Left renal cortex interstitium (tissue), 4 donors: ENCODE measurements at places on chromosomes 11 and 22. TPM values are rescaled to one million over a fixed set of nuclear protein-coding genes. Genes with fewer than 3 reads are reported as not detected.

PTPN5 gene
- 0.59 TPM for polyA plus RNA-seq

BLID gene
- not detected for polyA plus RNA-seq

SIDT2 gene
- polyA plus RNA-seq, result 36.9 TPM

AQP11 gene
- polyA plus RNA-seq, result 3.8 TPM

MAPK8IP2 gene
- 0.76 TPM for polyA plus RNA-seq

A4GALT gene
- polyA plus RNA-seq, result 22.1 TPM

TSSK2 gene
- polyA plus RNA-seq, result not detected

- no peak for DNase-seq
These were observed 436.2 kb downstream of the BUD13 start for GRCh38 chr11:116336540-116336939.

DNA sequence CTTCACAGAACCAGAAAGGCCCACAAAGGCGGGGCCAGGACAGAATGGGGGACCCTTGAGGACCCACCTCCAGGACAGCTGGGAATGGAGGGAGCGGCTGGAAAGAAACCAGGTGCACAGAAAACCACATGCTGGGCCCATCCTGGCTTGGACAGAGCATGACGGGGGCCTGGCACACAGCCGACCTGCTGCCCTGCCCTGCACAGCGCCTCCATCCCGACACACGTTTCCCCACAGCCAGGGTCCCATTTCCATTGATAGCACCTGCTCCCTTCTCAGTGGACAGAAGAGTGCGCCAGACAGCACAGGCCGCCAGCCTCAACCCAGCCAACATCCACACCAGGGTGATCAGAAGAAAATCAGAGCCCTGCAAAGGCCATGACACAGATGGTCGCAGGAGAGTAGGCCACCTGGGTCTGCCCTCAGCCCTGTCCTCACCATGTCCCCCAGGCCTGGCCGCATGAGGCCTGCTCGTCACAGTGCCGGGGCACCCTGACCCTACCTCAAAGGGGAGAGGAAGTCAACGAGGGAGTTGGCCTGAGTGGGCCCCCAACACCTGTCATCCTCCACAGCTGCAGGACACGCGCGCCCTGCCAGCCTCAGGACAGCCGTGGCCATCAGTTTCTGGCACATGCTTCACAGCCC lies 28.1 kb downstream of the BRD1 start:
- no peak for DNase-seq

DNA sequence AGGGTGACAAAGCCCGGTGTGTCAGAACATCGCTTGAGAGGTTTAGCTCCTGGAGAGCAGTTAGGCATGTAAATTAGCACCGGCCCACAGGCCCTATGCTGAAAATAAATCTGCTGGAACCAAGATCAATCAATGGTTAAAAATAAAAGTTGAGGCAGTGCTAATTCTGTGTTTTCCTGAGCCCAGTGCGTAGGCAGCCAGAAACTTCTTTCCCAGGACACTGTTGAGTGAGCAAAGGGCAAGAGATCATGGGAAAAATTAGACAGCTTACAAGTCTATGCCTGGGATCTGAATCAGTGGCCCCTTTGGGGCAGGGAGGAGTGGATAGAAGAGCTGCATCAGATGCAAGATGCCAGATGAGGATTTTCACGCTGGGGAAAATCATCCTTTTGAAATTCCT lies 539.2 kb downstream of the BUD13 start:
- no peak for DNase-seq

DNA sequence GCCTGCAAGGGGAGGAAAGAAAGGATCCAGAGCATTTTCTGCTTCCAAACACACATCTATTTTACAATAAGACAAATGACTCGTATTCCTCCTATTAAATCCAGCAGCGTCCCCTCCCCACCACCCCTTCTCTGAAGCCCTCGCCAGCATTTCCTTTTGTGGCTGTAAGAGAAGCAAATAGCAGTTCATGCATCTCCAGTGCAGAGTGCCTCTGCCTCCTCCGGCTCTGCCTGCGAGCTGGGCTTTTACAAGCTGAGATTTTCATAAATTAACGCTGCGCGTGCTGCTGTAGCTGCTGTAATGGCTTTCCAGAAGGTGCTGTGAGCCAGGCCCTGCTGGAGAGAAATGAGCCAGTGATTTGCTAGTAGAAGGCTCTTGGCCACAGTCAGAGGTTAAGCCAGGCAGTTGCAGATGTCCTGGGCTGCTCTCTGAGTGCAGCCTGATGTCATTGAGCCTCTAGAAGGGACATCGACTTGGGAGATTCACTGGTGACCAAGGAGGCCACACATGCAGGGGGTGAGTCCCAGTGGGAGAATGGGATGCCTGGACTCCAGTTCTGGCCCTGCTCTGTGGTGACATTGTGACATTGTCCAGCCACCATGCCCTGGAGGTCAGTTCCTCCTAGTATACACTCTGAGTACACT lies 134.5 kb upstream of the NAV2 start:
- DNase-seq, result no peak

- no peak for DNase-seq
These were observed 1912.0 kb upstream of the RAG2 start for GRCh38 chr11:38510041-38510440.

DNA sequence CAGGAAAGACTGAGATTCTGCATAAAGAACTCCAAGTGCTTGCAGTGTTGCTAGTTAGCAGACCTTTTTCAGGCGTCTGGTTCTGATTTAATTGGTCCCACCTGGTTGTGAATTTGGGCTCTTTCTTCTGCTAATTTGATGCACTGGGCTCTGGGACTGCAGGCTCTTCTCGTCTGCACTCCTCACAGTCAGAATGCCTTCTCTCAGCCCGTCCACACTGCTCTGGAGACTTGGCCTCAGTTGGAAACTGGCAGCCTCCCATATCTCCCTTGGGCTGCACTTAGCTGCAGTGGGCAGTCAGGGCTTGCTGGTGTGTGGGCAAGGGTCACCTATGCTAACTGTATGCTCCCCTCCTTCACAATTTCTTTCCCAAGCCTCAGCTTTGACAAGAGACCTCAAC lies 1.5 kb downstream of the TRIM6 start:
- DNase-seq, result no peak

DNA sequence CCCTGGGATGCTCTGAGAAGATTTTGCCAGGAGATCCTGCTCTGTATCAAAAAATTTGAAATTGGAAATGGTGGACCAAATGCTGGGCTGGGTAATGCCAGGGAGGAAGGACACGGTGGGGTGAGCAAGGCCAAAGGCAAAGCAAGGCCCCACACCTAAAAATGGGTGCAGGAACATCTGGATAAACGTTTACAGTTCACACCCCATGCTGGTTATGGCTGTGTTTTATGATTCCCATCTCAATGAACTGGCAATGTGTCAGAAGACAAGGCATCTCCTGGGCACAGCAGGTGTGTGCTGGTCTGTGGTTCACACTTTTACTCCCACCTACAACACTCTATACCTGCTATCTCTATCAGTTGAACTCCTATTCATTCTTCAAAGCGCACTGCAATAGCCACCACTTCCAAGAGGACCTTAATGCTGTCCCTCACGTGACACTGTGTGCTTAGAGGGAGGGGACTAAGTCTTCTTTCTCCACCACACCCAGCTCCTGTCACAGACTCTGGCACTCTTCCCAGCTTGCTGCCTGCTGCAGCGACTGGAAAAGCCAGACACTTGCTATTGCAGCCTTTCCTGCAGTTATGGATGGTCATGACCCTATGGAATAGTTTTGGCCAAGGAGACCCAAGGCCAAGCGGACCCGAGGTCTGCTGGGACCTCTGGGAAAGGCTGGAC lies 277.5 kb downstream of the CTTN start:
- DNase-seq, result no peak

DNA sequence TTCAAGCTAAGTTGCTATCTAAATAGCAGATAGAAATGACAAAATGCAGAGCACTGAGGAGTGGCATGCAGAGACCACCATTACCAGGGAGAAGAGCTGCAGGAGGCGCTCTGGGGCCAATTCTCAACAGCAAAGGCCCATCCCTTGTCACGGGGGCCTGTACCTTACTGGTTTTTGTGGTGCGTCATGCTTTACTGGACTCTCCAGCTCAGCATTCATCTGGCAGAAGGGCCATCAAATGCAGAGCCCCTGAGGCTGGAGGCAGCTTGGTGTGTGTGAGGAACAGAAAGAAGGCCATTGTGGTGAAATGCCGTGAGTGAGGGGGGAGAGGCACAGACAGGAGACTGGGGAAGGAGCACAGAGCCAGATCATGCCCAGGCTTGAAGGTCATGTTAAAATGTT lies 56.5 kb upstream of the NAV2 start:
- DNase-seq, result no peak

- DNase-seq, result no peak
These were observed 92.2 kb downstream of the LUZP2 start for GRCh38 chr11:24589064-24589463.

DNA sequence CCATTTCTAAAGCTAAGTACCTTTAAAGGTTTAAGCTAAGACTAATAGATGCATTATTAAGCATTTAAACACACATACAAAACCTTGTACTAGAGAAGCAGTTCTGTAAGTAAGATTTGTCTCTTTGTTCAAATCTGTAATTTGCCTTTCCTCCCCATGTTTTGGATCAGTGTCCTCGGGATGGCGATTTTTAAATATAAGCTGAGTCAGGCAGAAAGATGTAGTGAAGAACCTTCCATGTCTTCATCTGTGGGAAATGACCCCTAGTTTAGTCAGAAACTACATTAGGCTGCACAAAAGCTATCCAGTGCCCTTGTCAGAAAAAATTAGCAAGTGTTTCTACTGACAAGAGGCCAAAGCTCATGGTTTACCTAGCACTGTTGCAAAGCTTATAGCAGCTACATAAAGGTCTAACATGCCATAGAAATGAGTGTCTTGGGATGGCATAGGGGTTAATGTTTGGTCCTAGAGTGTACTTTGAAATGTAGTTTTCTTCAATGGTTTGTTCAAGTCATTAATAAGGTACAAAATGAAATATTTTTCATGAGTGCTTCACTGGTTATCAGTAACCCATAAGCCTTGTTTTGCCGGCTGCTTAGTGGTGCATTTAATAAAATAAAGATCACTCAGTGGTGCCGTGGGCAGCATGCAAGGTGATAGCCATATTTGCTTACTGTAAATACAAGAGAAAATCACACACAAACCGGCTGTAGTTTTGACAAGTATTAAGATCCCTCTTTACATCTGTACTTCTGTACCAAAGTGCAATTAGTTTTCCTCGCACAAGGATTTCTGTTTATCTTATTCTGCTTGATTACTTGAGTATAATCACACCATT lies 139.8 kb downstream of the ELP4 start:
- DNase-seq, result no peak

DNA sequence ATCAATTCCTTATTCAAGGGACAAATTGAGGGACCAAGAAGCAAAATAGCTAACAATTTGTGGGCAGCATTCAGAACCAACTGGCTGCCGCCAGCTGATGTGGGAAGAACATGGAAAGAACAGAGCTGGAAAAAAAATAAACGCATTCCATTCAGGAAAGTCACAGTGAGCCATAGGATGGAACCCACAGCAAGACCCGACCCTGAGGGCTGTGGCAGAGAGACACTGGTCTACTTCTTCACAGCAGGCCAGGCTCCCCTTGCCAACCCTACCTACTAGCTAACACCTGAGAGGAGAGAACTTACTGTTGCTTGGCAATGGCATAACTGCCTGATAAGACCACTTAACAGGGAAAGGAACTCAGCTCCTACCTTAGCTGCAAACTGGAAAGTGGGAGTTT lies 123.5 kb upstream of the APOA1 start:
- no peak for DNase-seq

- no peak for DNase-seq
These were observed 34.0 kb upstream of the A4GALT start for GRCh38 chr22:42754658-42755057.

GRCh38 chr11:35261197-35261596 lies 122.2 kb downstream of the CD44 start:
- DNase-seq, result no peak

GRCh38 chr11:64971421-64972233 lies at the start of gene MAJIN:
Gene MAJIN, minus strand, starts transcription at chr11:64972108. Its CDS starts 12,703 bp downstream, at chr11:64959405.
- DNase-seq, result peak; percentile 75

DNA sequence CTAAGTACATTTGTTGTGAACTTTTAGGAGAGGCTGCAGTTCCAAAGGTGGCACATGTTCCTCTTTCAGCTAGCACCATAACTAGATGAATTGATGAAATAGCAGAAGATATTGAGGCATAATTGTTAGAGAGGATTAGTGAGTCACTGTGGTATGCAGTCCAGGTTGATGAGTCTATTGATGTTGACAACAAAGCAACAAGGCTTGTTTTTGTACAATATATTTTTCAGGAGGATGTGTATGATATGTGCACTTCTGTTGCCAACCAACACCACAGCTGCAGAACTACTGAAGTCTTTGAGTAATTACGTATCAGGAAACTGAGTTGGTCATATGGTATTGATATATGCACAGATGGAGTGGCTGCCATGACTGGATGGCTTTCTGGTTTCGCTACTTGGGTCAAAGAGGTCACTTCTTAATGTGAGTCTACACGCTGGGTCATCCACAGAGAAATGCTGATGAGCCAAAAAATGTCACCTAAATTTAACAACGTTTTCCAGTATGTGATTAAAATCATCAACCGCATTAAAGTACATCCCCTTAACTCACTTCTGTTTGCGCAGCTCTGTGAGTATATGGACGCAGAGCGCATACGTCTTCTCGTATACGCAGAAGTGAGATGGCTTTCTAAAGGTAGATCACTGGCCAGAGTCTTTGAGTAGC lies 261.3 kb upstream of the ANO5 start:
- DNase-seq, result no peak

DNA sequence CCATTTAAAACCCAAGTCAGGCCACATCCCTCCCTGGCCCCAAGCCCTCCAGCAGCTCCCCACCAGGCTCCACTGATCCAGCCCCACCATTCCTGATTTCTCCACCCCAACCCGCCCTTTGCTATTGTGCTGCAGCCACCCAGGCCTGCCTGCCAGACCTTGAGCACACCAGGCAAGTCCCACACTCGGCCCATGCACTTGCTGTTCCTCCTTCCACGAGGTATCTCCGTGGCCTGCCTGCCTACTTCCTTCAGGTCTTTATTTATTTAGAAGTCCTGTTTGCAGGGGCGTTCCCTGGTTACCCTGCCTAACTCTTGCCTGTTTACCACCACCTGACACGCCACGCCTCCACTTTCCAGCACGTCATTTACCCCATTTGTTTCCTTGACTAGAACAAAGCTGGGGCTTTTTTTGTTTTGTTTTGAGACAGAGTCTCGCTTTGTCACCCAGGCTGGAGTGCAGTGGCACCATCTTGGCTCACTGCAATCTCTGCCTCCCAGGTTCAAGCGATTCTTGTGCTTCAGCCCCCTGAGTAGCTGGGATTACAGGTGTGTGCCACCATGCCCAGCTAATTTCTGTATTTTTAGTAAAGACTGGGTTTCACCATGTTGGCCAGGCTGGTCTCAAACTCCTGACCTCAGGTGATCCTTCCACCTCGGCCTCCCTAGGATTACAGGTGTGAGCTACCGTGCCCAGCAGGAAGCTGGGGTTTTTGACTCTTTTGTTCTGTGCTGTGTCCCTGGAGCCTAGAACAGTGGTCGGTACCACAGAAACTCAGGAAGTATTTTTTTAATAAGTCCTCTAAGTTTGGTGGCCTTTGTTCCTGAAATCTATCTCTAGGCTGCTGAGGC lies 6.7 kb downstream of the CENPM start:
- no peak for DNase-seq
